ENCODE measurements at places on chromosomes 1 and 21.

- no peak for DNase-seq
Observed at GRCh38 chr1:245153552-245154428, 995 bp upstream of the KIF26B start.

GRCh38 chr1:31549809-31550620 lies 26.3 kb upstream of the TINAGL1 start:
- DNase-seq, result no peak

DNA sequence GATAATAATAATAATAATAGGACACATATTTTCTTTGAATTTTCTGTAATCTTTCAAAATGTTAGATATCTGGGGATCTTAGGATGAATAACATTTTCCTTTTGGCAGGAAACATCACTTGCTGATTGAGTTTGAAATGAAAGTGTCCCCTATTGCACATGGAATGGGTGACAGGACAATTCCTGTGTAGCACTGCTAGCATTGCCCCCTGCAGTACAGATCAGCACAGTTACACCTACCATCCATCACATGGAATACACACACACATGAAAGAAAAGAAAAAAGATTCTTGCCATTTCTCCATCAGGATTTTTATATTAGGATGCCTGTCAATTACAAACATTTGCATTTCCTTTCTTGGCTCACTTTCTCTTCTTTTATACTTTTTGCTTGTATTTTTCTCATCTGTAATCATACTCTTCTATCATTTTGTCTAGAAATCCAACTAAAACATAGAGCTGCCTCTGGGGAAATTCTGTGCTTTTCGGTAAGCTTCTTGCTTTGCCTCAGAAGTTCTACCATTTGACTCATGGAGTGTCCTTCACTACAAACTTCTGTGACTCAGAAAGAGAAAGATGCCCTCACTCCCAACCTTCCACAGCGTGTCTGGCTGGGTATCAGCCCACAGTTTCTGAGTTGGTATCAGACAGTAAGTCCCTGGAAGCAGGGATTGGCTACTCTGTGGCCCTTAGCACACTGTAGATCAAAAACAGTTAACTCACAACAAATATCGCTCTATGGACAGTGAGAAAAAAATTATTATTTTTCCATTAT lies 641.2 kb downstream of the PTPRC start:
- DNase-seq, result no peak

GRCh38 chr1:180598333-180598974 lies 33.4 kb upstream of the XPR1 start:
- no peak for DNase-seq

DNA sequence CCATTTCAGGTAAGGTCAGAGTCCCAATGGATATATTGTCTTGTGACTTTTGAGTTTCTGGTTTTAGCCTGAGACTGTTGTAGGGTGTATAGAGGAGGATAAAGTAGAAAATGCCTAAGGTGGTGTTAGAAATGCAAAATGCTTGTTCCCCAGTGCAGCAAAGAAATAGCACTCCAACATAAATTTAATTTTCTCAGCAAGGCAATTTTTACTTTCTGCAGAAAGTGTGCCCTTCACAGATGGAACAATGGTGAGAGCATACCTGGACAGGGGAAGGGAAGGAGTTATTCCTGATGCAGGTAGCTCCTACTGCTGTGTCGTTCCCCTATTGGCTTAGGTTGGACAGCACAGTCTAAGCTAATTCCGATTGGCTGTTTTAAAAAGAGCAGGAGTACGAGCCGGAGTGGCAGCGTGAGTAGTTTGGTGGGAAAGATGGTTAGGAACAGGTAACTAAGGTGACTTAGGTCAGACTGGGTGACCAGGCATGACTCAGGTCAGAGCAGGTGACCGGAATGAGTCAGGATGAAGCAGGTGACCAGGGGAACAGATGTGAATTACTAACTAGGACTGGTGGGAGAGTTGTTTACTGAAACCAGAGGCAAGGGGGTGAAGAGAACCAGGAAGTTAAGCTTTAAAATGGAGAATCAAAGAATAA lies 21.5 kb downstream of the SPATA45 start:
- no peak for DNase-seq

- DNase-seq, result no peak
Observed at GRCh38 chr1:230368363-230368762, 57.8 kb downstream of the PGBD5 start.

DNA sequence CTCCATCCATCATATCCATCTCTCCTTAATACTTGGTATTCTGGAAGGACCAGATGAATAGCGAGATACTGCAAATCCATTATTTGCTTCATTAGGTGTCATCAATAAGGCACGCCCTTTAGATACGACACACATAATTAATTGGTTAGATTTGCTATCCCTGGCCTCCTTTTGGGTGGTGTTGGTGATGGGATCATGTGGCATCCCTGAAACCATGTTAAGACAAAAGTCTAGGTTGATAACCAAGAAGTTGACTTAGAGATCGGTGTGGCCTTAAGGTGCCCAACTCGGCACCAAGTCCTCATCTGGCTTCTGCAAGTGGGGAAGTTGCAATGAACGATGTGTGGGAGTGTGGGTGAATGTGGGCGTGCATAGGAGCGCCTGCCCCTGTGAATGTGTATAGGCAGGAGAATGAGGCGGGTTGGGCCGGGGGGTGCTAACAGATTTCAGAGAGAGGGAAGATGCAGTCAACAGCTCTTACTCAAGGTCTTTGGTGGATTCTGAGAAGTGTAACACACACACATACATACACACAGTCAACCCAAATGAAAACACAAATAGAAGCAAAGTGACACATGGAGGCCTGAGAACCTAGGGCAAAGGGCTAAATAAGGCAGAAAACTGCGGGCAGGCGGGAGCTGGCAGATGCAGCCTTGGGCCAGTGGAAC lies 415.7 kb upstream of the ESRRG start:
- no peak for DNase-seq

- DNase-seq, result no peak
Observed at GRCh38 chr1:245500546-245500945, 345.8 kb downstream of the KIF26B start.

GRCh38 chr1:13543451-13544220 lies 29.8 kb upstream of the LRRC38 start:
- no peak for DNase-seq

- peak; percentile 71 for DNase-seq
Observed at GRCh38 chr1:154607609-154608396, at the start of gene ADAR. Gene ADAR, minus strand, starts transcription at chr1:154608186. Its CDS starts 180 bp downstream, at chr1:154608006.

- no peak for DNase-seq
Observed at GRCh38 chr21:44654576-44655175, at the start of gene KRTAP12-4. Gene KRTAP12-4, minus strand, starts transcription at chr21:44654659. Its CDS starts 45 bp downstream, at chr21:44654614.

GRCh38 chr1:51726051-51726450 lies 109.2 kb downstream of the OSBPL9 start:
- DNase-seq, result no peak

DNA sequence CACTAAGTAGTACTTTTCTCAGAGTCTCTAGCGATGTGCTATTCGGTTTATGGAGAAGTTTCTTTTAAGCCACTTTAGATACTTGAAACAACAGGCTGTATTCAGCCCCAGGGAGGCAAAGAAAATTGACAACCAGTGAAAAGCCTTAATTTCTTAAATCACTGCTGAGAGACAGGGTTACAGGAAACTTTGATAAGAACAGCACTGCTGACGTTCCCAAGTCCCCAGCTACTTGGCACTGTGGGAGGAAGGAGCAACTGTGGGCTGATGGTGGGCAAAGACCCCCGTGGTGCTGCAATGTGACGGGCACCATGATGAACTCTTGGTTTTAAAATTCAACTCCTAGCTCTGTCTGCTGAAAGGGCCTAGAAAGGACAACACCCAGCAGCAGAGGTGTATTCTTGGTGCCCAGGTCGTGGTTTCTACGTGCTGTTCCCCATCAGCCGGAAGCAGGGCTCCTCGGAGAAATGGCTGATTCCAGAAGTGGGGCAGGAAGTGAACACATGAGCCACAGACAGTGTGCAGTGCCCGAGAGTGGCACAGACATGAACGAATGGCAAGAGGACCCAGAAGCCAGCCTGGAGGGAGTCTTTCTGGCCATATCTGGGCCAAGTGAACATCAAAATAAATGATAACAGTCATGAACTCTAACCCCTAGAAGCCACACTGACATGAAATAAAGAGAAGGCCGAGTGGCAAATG lies 5.3 kb downstream of the PTTG1IP start:
- no peak for DNase-seq

DNA sequence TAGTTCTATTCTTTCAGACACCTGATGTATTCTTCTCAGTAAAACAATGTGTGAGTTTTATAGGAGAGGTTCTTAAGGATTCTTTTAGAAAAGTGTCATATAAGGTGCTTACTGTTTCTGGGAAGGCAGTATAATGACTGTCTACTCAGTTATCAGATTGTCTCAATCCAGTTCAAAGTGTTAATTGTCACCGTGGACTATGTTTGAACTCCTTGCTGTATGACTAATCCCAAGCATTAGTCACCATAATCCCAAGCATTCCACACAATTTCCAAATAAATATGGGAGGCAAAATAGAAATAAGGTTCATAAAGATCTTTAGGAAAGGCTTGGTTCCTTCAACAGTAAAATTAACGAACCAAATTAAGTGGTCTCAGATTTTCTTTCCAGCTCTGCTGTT lies 342.1 kb upstream of the NR5A2 start:
- no peak for DNase-seq

DNA sequence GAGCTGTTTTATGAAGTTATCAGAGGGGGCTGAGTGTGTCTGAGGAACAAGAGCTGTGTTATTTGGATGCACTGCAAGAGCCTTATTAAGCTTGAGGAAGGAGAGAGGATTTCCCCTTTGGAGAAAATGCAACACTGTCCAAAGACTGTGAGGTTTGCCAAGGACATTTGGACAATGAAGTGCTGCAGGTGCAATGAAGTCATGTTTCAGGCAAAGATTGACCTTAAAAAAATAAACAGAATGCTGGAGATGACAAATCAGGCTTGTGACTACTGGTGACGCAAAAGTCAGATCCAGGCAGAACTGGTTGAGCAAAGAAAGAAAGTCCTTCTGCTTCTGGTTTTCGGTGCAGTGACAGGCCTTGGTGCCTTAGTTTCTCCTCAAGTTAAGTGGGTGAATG lies 125.2 kb upstream of the KIAA0040 start:
- no peak for DNase-seq

GRCh38 chr1:44594871-44595735 lies 79.2 kb downstream of the TMEM53 start:
- DNase-seq, result peak; percentile 43

- no peak for DNase-seq
Observed at GRCh38 chr1:116704278-116704677, 36.7 kb upstream of the IGSF3 start.

GRCh38 chr1:63135174-63135512 lies 187.2 kb upstream of the FOXD3 start:
- no peak for DNase-seq

DNA sequence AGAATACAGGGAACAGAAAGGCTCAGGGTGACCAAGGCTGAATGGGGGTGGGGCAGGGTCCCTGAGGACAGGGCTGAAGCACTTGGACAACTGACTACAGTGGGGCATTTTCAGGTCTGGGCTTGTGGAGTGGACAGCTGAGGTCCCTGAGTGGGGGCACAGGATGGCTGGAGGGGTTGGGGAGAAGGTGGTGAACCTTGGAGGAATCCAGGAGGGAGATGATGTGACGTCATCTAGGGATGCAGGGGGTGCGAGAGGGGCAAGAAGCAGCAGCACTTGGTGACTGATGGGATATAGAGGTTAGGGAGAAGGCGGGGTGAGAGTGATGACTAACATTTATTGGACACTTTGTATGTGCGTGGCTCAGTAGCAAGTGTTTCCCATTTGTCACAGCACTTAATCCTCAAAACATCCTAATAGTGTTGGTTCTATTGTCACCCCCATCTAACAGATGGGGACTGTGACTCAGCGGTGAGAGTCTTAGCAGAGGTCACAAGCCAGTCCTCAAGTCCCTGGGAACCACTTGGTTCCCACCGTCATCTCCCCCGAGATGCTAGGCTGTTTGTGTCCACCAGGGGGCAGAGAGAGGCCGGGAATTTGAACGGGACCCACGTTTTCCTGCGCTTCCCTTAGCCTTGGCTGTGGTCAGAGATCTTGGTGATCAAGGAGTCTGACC lies 27.9 kb upstream of the BMP8B start:
- no peak for DNase-seq

- no peak for DNase-seq
Observed at GRCh38 chr1:102821707-102822106, 286.6 kb downstream of the COL11A1 start.

GRCh38 chr1:194252199-194252598 lies 1065.8 kb upstream of the B3GALT2 start:
- DNase-seq, result no peak

DNA sequence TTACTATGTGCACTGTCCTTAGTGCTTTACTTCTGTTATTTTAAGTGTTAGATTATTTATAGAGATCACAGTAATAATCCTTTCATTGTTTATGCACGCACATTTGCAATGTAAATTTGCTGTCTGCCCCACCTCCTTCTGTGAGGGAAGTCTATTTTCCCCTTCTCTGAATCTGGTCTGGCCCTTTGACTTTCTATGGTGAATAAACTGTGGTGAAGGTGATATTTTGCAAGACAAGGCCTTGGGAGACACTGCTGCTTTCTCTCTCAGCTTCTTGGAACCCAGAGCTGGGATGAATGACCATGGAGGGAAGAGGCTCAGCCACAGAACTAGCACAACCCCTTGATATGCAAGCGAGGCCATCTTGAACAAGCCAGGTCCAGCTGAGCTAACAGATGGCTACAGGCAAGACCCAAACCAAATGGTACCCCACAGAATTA lies 156.3 kb downstream of the ST6GALNAC3 start:
- DNase-seq, result no peak

DNA sequence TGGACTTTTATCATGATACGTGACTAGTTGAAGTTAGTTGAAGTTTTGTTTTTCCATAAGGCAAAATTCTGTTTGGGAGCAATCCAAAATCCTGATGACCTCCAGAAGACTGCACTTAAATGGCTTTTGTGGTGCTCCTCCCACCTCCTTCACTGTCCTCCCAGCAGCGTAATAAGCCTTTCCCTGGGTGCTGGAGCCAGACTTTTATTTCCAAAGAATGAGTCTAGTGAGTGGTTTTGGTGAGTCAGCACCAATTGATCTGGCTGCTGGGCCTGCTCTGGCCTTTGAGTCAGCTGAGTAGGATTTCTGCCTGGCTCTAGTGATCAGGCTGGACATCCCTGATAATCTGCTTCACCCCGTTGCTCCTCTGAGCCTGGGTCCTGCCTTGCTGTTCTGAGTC lies 21.7 kb upstream of the KCND3 start:
- DNase-seq, result no peak

DNA sequence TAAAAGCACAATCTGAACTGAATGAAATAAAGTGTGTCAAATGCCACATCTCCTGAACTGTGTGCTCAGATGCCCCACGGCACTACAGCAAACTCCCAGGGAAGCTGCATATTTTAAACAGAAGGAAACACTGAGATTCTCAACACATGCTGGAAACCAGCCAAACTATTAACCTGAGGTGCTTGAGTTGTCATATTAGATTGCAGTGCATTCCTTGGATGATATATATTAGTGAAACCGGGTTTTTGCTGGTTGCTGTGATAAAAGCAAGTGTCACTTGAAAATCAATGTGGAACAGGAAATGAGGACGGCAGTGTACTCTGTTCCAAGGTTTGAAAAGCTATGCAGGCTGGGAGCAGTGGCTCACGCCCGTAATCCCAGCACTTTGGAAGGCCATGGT lies 8.7 kb downstream of the SYNJ1 start:
- DNase-seq, result no peak

- no peak for DNase-seq
Observed at GRCh38 chr1:159848326-159848725, 14.1 kb downstream of the VSIG8 start.

Measured in stimulated activated CD4-positive, alpha-beta T cell treated with anti-CD3 and anti-CD28 coated beads, Interleukin-1b, Interleukin-23, amount 100 ng/mL, for 1 hour (primary cell).